ENCODE measurements at places on chromosomes 12 and 14.
A peak's percentile ranks its signal among the peaks of the same experiment; 100 is the strongest.

DNA sequence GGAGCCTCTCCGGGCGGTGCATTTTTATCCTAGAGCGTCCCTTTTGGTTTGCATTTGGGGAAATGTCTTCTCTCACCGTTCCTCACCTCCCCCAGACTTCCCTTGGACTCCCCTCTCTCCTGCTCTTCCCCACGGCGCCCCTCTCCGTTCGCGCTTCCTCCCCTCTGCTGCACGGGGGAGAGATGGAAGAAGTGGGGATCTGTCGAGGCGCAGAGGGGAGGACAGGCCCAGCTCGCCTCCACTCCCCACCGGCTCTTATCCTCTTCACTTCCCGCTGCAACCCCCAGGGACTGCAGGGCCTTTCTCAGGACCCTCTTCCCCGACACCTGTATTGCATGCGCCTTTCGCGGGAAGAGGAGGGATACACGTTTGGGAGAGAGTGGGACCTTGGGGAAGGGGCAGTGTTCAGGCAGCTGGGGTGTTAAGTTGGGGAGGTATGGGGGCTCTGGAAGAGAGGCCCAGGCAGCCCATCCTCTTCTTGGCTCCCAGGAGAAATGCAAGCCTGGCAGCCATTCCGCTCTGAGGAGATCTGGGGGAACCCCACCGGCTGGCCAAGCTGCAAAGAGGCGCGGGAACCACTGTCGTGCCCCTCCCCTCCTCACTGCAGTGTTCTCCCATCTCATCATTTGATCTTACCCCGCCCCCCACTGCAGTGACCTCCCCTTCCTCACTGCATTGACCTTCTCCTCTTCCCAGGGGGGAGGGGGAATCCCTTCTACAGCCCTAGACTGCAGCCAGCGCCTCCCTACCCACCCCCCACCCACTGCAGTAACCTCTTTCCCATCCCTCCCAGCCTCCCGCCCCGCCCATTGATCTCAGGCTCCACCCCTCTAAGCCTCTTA is 788 bp downstream of the ENO2 start:
- DNase-seq, result peak; percentile 26

DNA sequence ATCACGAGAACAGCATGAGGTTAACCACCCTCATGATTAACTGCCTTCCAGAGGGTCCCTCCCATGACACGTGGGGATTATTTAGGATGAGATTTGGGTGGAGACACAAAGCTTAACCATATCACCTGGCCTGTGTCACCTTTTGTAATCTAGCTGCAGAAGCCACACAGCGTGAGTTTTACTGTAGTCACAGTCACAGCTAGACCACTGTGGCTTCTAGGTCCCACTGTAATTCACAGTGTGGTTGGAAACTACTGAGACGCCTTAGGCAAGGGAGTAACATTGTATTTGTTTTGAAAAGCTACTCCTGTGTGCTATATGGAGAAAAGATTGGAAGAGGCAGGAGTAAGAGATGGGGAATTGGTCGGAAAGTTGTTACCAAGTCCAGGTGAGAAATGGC is 46.3 kb upstream of the ASPG start:
- DNase-seq, result no peak

DNA sequence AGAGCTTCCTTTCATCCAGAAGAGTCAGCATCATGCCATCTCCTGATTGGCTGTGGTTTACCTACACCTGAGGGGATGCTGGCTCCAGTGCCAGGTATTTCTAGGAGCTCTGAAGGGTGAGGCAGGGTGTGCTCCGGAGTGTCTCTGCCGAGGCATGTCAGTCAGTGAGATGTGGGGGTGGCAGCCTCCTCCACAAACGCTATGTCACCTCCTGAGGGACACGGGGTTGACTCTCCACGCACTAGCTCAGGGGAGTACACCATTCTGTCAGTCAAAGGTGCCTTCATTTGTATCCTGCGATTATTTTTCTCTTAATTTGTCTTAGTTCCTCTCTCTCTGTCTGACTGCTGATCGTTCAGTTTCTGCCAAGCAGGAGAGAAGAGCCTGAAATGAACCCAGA is 604.5 kb downstream of the VRK1 start:
- no peak for DNase-seq

GRCh38 chr14:69059658-69060623 is 80.8 kb upstream of the ACTN1 start:
- no peak for DNase-seq

DNA sequence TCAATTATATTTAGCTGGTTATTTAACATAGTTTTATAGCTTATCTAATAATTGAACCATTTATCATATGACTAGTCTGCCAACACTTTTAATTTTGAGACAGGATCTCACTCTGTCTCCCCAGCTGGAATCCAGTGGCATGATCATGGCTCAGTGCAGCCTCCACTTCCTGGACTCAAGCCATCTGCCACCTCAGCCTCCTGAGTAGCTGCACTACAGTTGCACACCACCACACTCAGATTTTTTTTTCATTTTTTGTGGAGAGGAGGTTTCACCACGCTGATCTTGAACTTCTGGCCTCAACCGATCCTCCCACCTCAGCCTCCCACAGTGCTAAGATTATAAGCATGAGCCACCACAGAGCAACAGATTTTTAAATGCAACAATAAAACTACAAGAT is 151.4 kb upstream of the MDGA2 start:
- no peak for DNase-seq

- DNase-seq, result no peak
Measured at GRCh38 chr14:45558183-45558582, 305.2 kb upstream of the MIS18BP1 start.

DNA sequence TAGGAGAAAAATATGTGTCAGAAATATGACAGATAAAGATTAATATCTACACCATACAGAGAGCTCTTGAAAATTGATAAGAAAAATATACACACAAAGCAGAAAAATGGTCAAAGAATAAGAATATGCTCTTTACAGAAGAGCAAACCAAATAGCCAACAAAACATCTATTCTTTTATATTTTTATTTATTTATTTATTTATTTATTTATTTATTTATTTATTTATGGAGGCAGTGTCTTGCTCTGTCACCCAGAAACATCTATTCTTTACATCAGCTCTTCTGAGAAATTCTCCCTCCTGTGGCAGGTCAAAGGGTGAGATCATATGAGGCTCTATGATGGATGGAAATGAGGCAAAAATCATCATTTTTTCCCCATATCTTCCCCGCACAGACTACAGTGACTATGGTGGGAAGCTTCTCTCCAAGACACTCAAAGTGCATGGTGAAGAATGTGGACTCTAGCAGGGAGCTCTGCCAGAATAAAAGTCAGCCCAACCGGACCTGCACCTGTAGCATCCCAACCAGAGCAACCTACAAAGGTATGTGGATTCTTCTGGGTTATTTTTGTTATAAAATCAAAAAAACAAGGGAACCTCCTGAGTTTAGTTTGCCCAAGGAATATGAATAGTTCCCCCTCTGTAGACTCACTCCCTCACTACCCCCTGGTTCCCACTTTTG is 71.4 kb downstream of the PLXNC1 start:
- DNase-seq, result no peak

DNA sequence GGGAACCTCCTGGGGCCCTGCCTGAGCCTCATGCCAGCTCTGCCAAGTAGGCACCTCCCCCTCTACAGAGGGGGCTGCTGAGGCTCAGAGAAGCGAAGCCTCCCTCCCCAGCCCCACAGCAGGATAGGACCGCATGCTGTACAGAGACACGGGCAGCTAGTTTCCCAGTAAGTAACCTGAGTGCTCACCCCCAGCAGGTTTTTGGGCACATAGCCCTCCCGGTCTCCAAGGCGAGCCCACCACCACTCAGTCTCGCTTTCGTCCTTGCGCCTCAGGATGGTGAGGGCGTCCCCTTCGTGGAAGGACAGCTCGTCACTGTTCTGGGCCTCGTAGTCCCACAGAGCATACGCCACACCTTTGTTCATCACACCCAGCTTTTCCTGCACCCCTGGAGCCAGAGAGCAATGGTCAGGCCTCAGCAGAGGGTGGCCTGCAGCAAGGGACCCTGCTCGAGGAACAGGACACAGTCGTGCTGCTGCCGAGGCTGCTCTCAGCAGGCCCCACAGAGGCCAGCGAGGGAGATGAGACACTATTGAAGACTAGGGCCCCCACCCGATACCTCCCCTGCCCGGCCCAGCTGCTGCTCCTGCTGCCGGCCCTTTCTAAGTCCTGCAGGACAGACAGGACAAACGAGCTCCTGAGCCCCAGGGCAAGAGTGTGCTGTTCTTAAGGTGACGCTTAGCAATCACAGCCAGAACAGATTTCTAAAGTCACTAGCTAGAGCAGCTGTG is 20.4 kb downstream of the ZFYVE21 start:
- DNase-seq, result no peak

- no peak for DNase-seq
Measured at GRCh38 chr14:71651228-71651627, 281.0 kb upstream of the RGS6 start.

GRCh38 chr12:32397696-32398095 is 1.7 kb upstream of the FGD4 start:
- DNase-seq, result peak; percentile 56

DNA sequence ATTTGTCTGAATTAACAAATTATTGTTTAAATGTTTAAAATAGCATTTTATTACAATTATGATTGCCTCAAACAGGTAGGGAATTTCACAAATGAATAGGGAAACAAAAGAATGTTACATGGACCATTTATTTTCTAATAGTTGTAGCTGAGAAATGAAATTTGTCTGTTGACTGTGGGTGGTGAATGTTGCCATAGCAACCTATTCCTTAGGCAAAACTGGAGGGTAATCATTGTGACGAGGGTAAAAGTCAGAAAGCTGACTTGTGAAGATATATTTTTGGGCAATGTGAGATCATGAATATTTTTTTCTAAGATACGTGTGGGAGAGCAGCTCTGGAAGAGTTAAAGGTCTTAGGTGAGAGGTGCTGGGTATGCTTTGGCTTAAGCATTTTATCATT is 24.2 kb upstream of the CLEC14A start:
- no peak for DNase-seq

GRCh38 chr12:106345746-106346145 is 11.8 kb upstream of the POLR3B start:
- no peak for DNase-seq

DNA sequence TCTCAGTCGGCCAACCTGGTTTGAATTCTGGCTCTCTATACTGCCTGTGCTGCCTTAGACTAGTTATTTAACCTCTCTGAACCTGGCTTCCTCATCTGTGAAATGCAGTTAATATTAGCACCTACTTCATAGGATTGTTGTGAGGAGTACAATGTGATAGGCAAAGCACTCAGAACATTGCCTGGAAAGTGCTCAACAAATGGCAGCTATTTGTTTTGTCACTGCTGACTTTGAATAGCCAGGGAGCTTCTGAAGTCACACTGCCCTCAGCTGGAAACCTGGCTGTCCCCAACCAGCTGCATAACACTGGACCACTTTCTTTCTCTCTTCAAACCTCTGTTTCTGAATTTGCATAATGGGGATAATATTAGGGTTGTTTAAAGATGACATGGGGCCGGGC is 9.6 kb downstream of the TMEM30B start:
- no peak for DNase-seq

GRCh38 chr14:33964599-33965317 is 13.9 kb upstream of the EGLN3 start:
- no peak for DNase-seq

DNA sequence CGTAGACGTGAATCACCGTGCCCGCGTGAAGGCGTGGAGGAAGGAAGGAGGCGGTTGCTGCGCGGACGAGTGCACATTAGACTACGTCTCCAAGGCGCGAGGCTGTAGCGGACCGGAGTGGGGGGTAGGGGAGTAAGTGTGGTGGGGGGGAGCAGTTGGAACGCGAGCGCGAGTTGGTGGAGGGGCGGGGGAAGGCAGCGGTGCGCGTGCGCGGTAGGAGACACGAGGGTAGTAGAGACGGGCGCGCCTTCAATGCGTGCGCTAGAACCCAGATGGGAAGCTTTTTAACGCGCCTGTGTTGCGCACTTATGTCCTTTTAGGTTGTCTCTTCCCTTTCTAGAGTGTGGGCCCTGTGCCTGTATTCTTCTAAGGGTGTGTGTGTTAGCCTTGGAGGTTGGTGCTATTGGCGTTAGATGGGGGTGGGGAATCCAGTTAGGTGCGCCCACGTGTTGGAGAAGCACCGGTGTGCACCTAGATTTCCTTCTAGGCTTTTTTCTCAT is 604 bp downstream of the EIF4B start:
- peak; percentile 80 for DNase-seq

GRCh38 chr14:101129521-101130167 is 226.1 kb upstream of the RTL1 start:
- no peak for DNase-seq

- no peak for DNase-seq
Measured at GRCh38 chr12:96454396-96454795, 35.0 kb upstream of the CFAP54 start.

DNA sequence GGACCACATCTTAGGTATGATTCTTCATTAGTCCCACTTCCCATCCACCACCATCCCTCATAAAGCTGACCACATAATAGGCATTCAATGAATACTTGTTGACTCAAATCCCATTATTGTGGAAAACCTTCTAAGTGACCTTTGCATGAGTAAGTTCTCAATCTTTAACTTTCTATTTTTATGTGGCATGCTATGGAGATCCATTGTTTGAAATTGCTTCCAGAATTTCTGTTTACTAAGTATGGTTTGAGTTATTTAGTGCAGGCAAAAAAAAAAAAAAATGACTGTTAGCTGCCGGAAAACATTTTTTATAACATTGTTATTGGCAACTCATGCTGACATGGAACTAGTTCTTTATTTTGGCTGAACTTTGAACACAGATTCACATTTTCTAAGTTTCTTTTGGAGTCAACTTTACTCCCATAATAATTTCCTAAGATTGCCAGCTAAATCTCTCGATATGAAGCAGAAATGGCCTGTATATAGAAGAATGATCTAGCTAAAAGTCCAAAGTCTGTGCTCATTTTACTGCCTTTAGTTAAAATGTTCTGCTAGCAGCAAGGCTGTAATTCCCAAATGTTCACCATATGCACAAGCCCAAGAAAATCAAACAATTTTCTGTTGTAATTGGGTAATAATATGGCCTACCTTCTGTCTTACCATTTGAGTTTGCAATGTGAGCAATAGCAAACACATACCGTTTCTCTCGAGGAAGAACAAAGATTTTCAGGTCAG is 77.9 kb downstream of the PTGER2 start:
- no peak for DNase-seq

- peak; percentile 8 for DNase-seq
Measured at GRCh38 chr12:42589465-42590329, at the start of gene PRICKLE1. Gene PRICKLE1 (minus strand): TSS chr12:42589746. CDS start chr12:42472516, 117,230 bp downstream.

DNA sequence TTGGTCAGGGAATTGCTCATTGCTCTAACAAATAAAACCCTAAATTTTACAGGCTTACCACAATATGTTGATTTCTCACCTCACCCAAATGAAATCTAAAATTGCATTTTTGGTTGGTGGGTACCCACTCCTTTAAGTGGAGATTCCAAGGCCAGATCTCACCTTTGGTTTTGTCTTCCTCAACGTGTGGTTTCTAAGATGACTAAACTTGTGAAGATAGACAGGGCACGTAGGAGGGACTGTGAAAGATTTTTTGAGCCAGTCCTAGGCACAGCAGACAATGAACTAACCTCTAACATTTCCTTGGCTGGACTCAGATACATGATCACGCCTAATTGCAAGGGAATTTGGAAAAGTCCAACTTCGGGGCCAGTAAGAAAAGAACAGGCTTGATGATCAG is 1003.9 kb downstream of the FLRT2 start:
- no peak for DNase-seq

- no peak for DNase-seq
Measured at GRCh38 chr14:65879248-65880009, 466.9 kb downstream of the FUT8 start.

Measured in NCI-H2029 (cell line).